ENCODE measurements at places on chromosomes 7 and 10.

DNA sequence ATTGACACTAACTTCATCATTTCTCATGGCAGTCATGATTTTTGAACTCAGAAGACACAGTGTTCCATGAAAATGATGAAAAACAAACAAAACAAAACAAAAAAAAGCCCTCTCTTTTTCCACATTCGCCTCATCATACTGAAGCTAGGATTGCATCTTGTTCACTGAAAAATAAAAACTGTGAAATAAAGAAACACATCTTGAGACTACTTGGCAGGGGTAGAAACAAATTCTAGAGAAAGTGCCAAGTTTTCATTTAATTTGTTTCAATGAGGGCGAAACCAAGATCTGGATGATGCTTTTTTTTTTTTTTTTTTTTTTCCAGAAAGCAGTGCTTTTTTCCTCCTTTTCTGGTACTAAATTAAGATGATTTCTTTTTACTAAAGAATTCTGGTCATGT, 350.4 kb upstream of the ETV1 start:
- DNase-seq, result no peak

- DNase-seq, result no peak
Measured at GRCh38 chr7:100369105-100369504, 4.2 kb upstream of the PILRA start.

DNA sequence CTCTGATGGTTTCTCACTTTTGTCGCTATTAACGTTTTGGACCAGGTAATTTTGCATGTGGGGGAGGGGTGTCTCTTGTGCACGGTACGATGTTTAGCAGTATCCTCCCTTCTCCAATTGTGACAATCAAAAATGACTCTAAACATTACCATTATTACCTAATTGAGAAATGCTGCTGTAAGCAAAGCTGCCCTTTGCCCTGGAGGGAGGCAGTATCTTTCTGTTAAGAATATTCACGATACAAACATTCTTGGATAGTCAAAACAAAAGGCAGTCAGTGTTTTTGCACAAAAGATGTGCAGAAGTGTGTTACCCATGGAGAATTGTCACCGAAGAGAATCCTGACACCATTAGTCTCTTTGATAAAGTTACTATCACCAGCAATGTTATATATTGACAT, 9.6 kb downstream of the MALSU1 start:
- DNase-seq, result no peak

DNA sequence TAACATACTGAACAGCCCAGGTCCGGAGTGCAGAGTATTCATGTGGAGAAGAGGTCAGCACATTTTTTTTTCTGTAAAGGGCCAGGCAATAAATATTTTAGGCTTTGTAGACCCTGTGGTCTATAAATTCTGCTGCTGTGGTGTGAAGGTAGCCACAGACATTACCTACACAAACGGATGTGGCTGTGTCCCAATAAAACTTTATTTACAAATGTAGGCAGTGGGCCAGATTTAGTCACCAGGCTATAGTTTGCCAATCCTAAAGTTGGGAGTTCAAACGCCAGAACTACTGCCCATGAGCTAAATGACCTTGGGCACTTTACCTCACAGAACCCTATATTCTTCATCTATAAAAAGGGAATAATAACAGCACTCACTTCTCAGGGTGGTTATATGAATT, 13.4 kb downstream of the FAM53B start:
- DNase-seq, result no peak

DNA sequence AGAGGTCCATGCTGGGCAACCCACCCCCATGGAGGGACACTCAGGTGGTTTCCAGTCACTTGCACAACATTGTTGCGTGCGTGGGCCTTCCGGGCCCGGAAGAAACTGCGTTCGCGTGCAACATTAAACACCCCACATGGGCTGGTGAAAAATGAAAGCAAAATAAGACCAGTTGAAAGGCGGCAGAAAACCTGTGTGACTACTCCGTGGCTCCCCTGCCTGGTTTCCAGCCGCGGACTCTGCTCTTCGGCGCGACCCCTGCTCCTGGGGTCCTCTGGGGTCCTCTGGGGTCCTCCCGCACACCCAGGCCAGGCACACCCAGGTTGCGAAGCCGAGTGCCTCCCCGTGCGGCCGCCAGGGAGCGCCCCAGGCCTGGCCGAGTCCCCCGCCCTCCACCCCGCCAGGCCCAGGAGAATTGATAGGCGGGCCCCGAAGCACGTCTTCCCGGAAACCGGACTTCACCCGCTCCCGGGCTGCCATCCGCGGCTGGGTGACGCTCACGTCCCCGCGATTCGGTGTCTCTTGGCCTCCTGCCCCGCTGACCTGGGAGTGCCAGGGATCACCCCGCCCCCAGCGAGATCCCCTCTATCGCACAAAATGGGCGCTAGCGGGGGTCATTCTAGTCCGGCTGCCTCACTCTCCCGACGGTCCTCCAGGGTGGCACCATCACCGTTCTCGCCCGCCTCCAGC, 1.9 kb upstream of the SH2D4B start:
- peak; percentile 85 for DNase-seq

DNA sequence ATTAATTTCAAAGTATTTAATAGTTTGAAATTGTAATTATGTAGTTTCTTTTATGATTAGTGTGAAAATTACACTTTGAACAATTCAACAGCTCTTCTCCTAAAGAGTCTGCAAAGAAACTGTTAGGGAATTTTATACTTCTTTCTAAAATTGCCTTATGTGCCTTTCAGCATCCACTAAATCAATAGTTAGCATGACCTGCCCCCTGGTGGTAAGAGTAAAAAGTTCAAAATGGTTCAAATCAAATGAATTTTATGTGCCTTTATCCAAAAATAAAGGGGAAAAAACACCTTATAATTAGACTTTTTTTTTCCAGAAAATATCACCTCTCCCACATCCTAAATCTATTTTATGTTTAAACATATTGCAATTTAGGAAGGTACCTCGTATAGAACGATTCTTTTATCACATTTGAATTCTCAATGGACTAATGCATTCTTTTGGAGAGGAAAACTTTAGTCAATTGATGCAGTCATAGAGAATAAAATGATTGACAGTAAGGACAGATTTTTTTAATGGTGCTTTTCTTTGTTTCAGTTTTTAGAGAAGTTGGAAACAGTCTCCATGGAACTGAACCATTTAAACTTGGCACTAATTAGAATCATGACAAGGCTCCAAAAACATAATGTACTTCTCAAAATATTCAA, 163.7 kb downstream of the SEMA3D start:
- peak; percentile 69 for DNase-seq

- no peak for DNase-seq
Measured at GRCh38 chr10:124019886-124020797, 73.3 kb downstream of the CHST15 start.

- no peak for DNase-seq
Measured at GRCh38 chr10:11074536-11075267, 57.0 kb downstream of the CELF2 start.

- no peak for DNase-seq
Measured at GRCh38 chr10:132392184-132392800, 4.7 kb upstream of the PWWP2B start.

- DNase-seq, result no peak
Measured at GRCh38 chr7:127881564-127881963, 149.7 kb downstream of the LRRC4 start.

DNA sequence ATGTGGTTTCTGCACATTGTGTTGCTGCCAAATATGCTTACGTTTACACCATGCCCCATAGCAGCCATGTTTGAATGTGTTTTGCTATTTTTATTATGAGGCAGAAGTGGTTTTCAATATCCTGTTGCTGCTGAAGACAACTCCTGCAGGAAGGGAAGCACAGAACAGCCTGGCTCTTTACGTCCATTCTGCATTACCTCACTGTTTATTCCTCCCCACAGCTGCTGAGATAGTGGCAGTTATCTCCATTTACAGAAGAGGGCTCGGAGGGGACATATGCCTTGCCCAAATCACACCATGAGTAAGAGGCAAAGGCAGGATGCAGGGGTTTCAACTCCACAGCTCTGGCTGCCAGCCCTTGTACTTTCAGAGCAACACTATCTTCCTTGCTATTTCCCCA, 35.3 kb downstream of the PLPP4 start:
- no peak for DNase-seq

- DNase-seq, result peak; percentile 39
Measured at GRCh38 chr10:44958898-44959246, 730 bp upstream of the RASSF4 start.

- DNase-seq, result no peak
Measured at GRCh38 chr7:47428052-47428767, 153.7 kb downstream of the TNS3 start.

- DNase-seq, result no peak
Measured at GRCh38 chr10:108465871-108466641, 1301.5 kb upstream of the SORCS1 start.

GRCh38 chr7:124800386-124800785, 34.8 kb upstream of the GPR37 start:
- no peak for DNase-seq

DNA sequence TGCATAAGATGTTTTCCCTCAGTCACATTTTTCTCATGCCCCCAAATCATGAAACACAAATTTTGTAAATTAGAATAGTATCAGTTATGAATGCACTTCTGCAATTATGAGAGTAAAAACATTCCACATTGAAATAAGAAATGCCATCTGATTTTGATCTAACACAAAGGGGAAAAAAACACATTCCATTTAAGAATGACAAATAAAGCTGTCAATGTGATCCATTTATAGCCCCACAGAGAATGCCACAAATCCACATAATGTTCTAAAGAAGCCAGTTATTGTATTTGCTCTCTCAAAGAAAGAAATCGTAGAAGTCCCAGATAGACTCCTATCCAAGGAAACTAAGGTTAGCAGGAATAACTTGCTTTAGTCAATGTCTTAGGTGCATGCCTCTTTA, 48.7 kb upstream of the RHOBTB1 start:
- DNase-seq, result no peak

DNA sequence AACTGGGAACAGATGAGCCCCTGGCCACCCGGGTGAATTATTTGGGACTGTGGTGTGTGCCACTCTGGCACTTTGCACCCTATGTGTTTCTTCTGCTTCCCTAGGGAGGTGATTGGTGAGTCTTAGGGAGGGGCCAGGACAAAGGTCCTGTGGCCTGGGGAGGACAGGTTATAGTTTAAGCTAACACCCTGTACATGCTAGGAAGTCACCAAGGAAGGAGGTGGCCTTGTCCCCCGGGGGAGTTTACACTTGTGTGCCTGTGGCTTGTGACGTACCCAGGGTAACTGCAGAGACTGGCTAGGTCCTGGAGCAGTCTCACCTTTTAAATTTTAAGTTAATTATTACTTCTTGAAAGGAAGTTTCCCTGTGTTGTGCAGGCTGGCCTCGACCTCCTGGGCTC, 196.2 kb downstream of the BAMBI start:
- DNase-seq, result no peak

DNA sequence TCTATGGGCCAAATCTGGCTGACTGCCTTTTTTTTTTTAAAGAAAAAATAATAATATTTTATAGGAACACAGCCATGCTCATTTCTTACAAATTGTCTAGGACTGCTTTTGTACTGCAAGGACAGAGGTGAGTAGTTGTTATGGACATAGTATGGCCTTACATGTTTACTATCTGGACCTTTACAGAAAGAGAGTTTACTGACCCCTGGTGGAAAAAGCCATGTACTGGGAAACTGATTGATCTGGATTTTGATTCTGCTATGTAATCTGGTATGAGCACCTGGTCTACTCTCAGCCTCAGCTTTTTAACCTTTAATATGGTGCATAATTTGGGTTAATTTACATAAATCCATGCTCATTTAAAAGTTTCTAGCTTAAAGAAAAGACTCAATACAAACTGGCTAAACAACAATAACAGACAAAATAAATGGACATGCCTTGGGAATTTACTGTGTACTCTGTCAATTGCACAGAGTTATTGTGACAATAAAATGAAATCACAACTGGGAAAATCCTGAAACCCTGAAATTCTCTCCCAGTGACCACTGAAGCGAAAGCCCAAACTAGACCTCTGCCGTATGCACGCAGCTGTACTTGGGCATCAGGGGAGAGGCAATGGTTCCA, 260.7 kb downstream of the BMPER start:
- no peak for DNase-seq

DNA sequence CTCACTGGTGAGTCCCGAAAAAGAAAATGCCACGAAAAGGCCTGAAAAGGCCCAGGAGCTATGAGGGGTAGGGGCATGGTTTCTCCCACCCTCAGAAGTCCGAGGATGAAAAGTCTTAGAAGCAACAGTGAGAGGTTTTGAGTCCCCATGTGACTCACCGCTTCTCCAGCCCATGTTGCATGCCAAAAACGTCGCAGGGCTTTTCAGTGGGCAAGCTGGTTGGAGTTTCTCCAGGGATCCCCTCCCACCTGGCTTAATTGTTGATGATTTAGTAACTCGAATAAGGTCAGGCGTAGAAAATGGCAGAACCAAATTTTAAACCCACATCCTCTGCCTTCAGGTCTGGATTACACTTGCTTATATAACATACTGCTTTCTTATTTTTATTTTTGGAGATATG, 96.3 kb upstream of the ARMC3 start:
- DNase-seq, result no peak

DNA sequence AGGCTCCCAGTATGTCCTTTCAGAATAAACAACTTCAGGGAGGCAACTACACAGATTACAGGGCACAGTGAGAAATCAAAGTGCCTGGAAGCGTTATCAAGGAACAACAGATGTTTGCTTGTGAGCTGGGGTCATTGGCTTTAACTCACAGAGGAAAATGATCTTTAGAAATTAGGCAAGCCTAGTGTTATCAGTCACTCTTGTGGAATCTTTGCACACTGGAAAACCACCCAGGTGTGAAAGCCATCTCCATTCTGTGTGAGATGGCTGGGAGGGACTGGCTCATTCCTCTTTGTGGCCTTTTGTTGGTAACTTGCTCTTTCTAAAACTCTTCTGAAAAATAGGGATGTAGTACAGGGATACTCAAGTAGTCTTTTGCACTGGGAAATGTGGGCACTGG, 716.0 kb downstream of the XPNPEP1 start:
- no peak for DNase-seq

DNA sequence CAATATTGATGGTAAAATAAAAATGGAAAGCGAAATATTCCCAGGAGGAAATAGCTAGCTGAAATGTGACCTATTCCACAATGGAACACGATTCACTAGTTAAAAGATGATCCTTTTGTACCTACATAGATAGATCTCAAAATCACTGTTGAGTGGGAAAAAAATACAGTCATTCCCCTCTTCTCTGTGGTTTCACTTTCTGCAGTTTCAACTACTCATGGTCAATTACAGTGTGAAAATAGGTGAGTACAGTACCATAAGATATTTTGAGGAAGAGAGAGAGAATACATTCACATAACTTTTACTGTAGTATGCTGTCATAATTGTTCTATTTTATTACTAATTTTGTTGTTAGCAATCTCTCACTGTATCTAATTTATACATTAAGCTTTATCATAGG, 56.0 kb upstream of the COL13A1 start:
- DNase-seq, result no peak

Measured in stimulated activated naive CD4-positive, alpha-beta T cell (primary cell).